Kidney (tissue), 22 donors: ENCODE measurements at places on chromosomes 2 and 18.

DNA sequence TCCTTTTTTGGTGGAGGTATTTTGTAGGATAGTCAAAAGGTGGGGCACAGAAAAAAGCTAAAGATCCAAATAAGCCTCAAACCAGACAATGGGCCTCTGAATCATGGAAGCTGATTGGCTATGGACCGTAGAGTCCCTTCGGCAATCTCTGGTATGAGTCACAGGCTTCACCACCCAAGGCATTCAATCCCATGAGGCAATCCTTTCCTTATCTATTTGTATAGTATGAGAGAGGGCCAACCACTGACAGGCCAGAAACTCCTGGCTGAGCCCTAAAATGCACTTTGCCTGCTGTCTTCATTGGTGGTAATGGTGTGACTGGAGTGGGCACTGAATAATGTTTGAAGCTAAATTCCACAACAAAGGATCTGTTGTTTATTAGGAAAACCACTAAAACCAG lies 38.7 kb upstream of the MEX3C start:
- DNase-seq, result no peak

- no peak for DNase-seq
These were observed 317.9 kb upstream of the UBE2E3 start for GRCh38 chr2:180662521-180662920.

- no peak for DNase-seq
These were observed 188.9 kb upstream of the CXCR4 start for GRCh38 chr2:136306836-136307235.

GRCh38 chr2:53856272-53856671 lies 3.5 kb downstream of the GPR75 start:
- DNase-seq, result no peak

GRCh38 chr2:108257757-108258331 lies 18.1 kb downstream of the SULT1C3 start:
- no peak for DNase-seq
